ENCODE measurements at places on chromosomes 7 and 10.

DNA sequence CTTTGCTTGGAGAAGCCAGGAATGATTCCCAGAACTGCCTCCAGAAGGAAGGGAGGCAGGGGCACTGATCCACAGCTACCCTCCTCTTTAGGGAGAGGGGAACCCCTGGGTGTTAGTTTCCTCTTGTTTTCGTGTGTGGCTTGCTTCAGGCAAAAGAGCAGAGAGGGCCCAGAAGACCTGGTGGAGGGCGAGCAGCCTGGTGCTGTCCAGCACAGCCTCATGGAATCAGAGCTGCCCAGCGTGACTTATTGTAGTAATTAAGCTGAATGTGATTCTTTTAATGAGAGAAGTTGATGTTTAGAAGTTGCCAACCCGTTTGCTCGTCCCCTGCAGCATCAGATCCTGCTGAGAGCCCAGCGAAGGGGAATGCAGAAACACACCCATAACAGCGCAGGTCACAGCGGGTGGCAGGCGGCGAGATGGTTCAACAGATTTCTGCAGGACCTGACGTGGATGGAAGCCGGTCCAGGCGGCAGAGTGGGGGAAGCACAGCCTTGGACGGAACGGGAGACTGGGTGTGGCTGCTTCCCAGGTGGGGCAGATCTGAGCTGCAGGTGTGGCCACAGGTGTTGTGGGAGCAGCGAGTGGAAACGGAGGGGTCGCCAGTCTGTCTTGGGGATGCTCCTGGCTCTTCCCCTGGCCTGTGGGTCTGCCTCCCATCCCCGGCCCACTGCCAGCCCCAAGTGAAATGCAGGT is 53.7 kb upstream of the SHH start:
- DNase-seq, result no peak

GRCh38 chr7:117020591-117020973 is 67.3 kb downstream of the ST7 start:
- peak; percentile 46 for DNase-seq

DNA sequence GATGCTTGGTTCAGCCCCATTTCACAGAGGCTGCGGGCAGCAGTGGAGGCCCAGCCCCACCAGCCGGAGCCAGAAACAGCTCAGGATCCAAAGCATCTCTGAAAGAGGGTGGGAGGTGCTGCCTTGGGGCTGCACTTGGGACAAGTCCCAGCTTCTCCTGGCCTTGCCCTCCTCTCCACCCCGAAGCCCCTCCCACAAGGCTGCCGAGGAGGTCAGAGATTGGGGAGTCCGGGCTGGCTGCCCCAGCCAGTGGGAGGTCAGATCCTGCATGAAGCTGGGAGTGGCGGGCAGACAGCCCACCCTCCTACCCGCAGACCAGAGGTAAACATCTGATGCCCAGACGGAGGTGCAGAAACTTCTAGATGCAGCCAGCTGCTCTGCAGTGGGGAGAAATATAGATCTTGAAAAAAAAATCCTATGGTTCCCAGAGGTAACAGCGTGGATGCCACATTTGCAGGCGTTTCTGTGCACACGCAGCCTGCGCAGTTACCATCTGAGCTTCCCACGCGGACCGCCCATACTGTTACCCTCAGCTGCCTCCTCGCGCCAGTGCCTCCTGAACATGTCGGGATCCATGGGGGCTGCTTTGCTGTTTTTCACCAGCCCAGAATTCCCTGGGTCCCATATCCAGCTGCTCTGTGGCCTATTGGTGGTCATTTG is 36.9 kb upstream of the GNA12 start:
- DNase-seq, result no peak

- no peak for DNase-seq
Measured at GRCh38 chr7:22137026-22137425, 191.3 kb upstream of the CDCA7L start.

- no peak for DNase-seq
Measured at GRCh38 chr10:28744069-28744768, 66.9 kb downstream of the BAMBI start.

GRCh38 chr7:46169384-46169755 is 248.3 kb upstream of the IGFBP3 start:
- no peak for DNase-seq

GRCh38 chr7:129431911-129432643 is 2.2 kb upstream of the STRIP2 start:
- no peak for DNase-seq

GRCh38 chr10:74543276-74543675 is 283.1 kb upstream of the KAT6B start:
- no peak for DNase-seq

DNA sequence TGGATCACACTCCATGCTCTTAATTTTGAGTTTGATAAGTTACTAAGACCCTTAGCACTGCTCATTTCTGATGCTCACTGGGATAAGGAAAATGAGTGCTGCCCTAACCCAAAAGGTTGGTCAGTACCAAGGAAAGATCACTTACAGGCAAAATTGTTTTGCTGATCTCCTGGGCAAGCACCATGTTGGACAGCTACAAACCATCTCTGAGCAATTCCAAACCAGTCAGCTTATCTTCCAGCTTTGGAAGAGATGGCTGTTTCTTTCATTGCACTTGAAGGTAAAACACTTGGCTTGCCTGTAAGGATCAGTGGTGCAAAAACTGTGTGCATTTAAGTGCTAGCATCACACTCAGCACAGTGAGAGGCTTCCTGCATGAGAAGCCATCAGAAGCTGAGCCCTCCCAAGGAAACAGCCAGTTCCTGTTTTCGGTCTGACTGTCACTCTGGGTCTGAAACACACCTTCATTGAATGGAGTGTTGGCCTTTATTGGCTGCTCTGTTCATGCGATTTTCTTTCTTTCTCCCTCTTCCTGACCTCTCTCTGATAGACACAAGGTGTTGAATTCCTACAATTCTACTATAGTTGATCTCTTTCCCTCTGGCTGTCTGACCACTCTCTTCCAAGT is 126.4 kb upstream of the GHITM start:
- DNase-seq, result no peak

- DNase-seq, result peak; percentile 26
Measured at GRCh38 chr10:76723844-76724243, 913.8 kb downstream of the KCNMA1 start.

- no peak for DNase-seq
Measured at GRCh38 chr7:113582471-113582870, 336.3 kb downstream of the PPP1R3A start.

DNA sequence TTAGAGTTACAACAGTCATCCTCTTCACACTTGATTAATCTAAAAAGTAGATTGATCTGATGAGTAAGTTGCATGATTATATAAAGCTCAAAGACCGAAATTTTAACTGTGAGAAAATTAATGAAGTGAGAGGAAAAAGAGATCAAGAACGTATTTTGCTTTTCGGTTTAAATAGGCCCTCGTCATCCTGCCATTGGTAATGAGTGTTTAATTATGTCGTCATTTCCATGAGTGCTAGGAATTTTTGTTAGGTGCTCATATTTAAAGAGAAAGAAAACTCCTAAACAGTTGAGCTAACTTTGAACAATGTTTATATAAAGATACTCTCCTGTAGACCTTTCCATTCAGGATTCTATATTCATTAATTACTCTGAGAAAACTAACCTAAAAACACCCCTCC is 159.4 kb downstream of the TPK1 start:
- no peak for DNase-seq

DNA sequence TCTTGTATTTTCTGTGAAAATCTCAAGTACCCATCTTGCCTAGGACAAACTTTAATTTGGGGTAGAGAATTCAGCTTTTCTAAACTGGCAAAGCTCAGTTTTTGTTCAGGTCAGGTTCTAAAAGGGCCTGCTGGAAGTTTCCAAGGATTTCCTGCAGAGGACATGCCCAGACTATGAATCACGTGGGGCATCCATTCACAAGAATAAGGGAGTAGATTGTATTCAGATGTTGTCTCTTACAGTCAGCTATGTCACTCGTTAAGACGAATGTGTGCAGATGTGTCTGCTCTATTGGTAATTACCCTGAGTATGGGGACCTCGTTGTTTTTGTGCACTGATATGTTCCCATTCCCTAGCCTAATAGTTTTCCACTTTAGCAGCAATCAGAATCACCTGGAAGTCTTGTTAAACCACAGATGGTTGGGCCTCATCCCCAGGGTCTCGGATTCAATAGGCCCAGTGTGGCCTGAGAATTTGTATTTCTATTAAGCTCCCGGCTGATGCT is 81.0 kb upstream of the ITPRID1 start:
- no peak for DNase-seq

DNA sequence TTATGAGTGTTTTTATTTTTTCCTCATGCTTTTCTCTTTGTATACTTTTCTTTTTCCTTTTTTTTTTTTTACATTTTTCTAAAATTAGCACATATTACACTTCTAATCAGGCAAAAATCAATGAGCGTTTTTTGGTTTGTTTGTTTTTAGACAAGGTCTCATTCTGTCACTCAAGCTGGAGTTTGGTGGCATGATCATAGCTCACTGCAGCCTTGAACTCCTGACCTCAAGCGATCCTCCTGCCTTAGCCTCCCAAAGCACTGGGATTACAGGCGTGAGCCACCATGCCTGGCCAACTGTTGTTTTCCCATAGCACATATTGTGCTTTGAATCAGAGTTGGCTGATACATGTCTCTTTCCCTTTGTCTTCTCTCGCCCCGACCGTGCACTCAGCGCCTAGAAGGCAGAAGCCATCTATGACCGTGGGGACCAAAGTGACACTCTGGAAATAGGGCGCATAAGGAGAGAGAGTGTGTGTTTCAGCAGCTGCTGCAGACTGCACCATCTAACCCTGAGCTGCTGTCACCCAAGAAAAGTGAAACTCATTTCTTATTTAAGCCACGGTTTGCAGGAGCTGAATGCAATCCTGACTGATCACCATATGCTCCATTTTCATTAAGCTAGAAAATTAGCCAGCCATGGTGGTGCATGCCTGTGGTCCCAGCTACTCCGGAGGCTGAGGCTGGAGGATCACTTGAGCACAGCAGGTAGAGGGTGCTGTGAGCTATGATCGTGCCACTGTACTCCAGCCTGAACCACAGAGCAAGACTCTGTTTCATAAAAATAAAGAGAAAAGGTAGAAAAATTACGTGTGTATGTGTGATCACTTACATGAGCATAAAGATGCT is 41.4 kb upstream of the GTF2I start:
- no peak for DNase-seq

DNA sequence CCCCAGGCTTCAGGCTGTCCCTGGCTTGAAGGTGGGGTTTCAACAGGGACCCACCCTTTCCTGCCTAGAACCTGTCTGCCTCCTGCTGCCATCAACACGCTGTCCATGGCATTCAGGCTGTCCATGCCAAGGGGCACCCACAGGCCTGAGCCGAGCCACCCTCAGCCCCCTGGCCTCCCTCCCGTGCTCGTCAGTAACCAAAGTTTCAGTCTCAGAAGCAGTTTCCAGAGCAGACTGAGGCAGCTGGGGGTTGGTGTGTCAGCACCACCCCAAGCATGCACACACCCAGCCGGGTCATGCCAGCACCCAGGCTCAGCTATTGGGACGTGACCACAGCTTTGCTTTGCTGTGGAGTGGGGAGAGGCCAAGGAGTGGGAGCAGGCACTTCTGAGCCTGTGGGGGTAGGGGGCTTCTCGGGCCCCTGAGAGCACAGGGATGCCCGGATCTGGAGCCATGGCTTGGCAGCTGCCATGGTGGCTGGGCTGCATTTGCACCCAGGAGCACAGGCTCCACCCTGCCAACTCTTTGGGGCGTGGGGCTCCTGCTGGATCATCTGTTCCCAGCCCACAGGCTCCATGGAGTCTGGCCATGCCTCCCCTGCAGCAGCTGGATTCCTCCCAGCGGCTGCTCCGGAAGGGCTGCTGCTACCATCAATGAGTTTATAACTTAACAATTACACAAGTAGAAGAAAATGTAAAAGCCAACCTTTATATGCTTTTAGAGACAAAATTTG is 314.5 kb upstream of the SEMA3C start:
- DNase-seq, result no peak

GRCh38 chr10:58662314-58662713 is 149.6 kb downstream of the BICC1 start:
- no peak for DNase-seq

GRCh38 chr7:153509768-153510167 is 542.4 kb upstream of the DPP6 start:
- no peak for DNase-seq

GRCh38 chr10:70952401-70952800 is 64.0 kb upstream of the PCBD1 start:
- no peak for DNase-seq

- DNase-seq, result no peak
Measured at GRCh38 chr7:157664871-157665633, 328.2 kb downstream of the DNAJB6 start.

- DNase-seq, result peak; percentile 64
Measured at GRCh38 chr10:103204353-103205255, 11.5 kb upstream of the NT5C2 start.

- no peak for DNase-seq
Measured at GRCh38 chr7:83509255-83510021, 139.5 kb downstream of the SEMA3E start.

DNA sequence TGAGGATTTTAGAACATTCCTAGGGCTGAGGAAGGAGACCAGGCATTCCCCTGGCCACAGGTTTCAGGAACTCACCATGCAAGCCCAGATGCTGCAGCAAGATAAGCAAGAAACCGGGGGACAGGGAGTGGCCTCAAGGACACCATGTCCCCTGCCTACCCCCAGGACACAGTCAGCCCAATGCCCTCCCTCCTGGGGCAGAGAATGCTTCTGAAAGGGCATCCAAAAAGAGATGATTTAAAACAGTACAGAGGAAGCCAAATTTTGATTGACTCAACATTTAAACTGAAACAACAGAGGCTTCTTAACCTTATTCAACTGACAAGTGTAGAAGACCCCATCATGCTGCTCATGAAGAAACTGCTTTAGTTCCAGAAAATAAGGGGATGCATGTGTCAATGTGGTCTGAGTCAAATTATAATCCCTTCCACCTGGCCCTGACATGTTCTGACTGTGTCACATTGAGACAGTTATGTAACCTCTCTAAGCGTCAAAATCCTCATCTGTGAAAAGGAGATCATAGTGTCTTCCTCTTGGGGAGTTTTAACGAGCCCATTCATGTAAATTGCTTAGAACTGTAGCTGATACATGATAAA is 60.0 kb downstream of the ICA1 start:
- no peak for DNase-seq

DNA sequence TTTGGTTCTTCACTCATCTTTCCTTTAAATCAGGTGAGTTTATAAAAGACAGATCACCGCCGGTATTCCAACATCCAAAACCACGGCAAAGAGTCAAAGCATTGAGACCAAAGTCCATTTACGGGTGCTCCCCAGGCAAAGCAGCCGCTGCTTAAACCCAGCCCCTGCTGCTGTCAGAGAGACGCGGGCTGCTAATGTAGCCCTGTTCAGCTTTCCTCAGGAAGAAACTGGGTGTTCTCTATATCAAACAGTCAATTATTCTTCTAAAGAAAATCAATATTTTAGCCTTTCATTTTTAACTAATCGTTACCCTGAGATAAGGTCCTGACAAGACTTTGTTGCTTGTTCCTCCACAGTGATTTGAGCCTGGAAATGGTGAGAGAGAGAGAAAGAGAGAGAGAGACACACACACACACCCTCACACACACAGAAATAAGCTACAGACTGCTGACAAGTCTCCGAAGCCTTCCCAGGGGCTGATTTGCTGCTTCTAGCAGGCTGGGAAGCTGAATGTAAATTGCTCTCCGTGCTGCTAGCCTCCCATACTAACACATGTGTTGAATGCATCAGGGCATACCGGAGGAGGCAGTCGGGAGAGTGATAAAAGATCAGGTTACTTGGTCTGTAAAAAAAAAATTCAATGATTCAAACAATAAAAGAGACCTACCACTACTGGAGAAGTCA is 183.0 kb upstream of the ANK3 start:
- DNase-seq, result peak; percentile 62

Data from neural progenitor cell (in vitro differentiated cells).